ENCODE measurements at places on chromosomes 3 and 15.

DNA sequence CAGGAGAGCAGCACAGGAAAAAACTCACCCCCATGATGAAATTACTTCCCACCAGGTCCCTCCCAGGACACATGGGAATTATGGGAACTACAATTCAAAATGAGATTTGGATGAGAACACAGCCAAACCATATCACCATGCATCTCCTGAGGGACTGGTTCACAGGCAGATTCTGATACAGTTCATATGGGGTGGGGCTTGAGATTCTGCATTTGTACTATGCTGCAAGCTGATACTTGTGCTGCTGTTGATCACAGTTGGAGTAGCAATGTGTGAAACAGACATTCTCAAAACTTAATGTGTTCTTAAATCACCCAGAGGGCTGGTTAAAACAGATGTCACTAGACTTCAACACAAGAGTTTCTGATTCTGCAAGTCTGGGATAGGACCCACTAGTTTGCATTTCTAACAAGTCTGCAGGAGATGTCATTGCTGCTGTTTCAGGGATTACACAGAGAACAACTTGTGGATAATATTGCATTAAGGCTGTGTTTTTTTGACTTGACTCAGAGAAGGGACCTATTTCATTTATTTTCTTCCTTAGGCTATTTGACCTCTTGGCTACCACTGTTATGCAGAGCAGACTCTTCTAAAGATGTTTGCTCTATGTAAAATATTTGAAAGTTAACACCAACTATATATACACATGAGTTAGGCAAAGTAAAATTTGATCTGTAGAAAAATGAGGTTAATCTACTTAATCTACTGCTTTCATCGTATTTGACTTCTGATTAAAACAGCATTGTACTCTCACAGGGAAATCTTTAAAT lies 194.2 kb upstream of the CNTN3 start:
- DNase-seq: no peak

GRCh38 chr3:8651418-8652323 lies 7.1 kb upstream of the SSUH2 start:
- DNase-seq: no peak

- DNase-seq: no peak
These were observed 830.0 kb upstream of the ALCAM start for GRCh38 chr3:104536715-104537114.

GRCh38 chr3:99500485-99500884 lies 137.9 kb upstream of the COL8A1 start:
- DNase-seq: no peak

- DNase-seq: no peak
These were observed 793.1 kb downstream of the AGBL1 start for GRCh38 chr15:86872782-86873181.

- no peak for DNase-seq
These were observed 8.0 kb upstream of the ANKRD28 start for GRCh38 chr3:15805756-15806266.

GRCh38 chr3:126618760-126619159 lies 36.2 kb downstream of the TXNRD3 start:
- DNase-seq: no peak

DNA sequence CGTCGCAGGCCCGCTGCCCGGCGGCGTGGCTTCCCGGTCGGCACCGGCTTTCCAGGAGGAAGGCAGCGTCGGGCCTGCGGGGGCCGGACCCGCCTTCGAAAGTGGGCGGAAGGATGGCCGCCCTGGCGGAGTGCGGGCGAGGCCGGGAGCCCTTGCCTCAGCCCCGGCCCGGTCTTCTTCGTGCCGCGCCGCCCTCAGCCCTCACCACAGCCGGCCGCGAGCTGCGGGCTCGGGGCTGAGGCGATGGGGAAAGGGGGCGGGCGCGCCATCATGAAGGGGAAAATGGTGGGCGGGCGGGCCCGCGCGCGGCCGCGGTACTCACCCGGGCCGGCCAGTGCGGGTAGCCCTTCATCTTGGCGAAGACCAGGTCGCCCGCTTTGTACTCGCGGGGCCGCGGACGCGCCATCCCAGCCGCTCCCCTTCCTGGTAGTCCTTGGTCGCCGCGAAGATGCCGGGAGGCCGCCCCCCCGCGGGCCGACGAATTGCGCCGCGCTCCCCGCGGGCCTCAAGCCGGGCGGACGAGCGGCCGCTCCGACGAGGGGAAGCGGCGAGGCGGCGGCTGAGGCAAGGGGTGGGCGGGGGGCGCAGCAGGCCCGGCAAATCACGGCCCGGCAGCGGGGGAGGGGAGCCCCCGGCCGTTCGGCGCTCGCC lies 489 bp downstream of the HDGFL3 start:
- DNase-seq: no peak

DNA sequence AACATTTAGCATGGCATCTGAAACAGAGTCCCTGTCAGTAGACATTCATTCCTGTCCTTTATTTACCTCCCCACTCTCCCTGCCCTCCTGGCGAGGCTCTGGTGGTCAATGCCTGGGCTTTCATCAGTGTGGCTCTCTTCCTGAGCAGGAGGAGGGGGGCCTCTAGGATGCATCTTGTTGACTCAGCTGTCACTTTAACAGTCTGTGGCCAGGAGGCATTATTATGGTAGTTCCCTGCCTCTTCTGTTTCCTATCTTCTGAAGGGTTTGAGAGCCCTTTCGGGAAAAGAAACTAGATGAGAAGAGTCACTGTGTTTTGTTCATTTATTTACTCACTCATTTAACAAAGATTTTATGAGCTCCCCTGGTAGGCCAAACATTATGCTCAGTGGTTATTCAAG lies 2.4 kb upstream of the PPP1R14D start:
- DNase-seq: no peak

GRCh38 chr3:123597561-123597960 lies 12.7 kb upstream of the HACD2 start:
- DNase-seq: no peak

- no peak for DNase-seq
These were observed 363.4 kb upstream of the C2CD4B start for GRCh38 chr15:62528505-62528904.

GRCh38 chr15:101528108-101528916 lies 38.8 kb upstream of the PCSK6 start:
- DNase-seq: no peak

- no peak for DNase-seq
These were observed 174.1 kb upstream of the SLCO3A1 start for GRCh38 chr15:91679447-91679846.

GRCh38 chr15:73593304-73594074 lies 39.7 kb downstream of the NPTN start:
- no peak for DNase-seq

GRCh38 chr3:15295506-15295905 lies 36.9 kb downstream of the SH3BP5 start:
- DNase-seq: no peak

GRCh38 chr3:141151439-141151838 lies 80.2 kb upstream of the PXYLP1 start:
- DNase-seq: no peak

DNA sequence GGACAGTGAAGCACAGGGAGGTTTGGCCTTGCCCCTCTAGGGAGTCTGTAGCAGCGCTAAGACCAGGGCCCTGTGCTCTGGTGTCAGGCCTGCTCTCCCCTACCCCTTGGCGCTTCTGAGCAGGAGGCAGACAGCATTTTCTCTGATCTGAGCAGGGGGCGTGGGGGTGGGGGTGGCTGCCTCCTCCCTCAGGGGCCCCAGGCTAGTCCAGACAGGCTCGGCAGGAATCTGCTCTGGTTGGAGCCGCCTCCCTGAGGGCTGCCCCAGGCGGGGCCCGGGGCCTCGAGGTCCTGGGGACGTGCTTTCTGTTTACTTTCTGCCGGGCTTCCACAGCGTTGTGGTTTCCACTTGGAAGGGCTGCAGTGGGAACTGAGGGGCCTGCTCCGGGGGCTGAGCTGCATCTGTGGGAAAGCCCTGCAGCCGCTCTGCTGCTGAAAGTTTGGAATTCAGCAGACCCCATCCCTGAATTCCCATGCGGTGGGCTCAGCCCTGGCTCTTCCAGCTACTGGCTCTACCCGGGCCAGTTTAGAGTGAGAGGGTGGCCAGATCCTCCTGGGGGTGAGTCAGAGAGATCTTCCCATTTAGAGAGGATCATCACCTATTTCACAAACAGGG lies 105.4 kb downstream of the LINGO1 start:
- no peak for DNase-seq

GRCh38 chr3:53498806-53499641 lies 4.6 kb downstream of the CACNA1D start:
- no peak for DNase-seq

DNA sequence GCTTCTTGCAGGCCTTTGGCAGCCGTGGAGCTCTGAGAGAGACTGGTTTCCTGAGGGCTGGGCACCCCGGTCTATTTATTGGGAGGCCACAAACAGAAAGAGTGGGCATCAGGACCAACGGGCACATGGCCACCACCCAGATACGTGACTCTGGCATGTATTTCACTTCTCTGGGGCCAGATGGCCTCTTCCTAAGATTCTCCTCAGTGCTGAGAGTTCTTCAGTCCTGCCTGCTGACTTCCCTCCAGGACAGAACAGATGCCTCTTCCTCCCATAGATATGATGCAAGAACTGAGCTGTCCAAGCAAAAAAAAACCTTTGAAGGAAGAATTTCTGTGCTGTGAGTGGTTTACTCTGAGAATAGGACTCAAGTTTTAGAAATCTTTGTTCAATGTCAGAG lies 107.7 kb downstream of the IGF2BP2 start:
- DNase-seq: no peak

DNA sequence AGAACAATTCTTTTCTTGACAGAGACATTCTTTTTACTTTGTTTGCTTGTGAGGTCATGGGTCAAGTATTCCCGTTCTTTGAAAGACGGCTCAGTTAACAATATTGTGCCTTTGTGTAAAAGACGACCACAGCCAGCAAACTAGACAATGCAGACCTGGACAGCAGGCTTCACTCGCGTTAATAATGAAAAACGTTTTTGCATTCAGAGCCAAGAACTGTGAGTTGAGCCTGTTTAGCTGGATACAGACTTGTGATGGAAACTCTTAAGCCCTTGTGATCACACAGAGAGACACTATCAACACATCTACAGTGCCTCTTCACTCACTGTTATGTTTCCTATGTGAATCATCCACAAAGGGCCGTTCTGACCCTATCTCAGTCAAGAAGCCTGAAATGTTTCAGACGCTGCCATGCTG lies 37.3 kb upstream of the CMTM7 start:
- DNase-seq: no peak

GRCh38 chr3:155372281-155372680 lies 78.8 kb upstream of the STRIT1 start:
- no peak for DNase-seq

All from activated T-cell treated with anti-CD3 and anti-CD28 coated beads for 1 hour (primary cell).